ENCODE measurements at places on chromosomes 16 and 17. TPM values are rescaled to one million over a fixed set of nuclear protein-coding genes. Genes with fewer than 3 reads are reported as not detected.

METTL26 gene
- total RNA-seq, result 102 TPM

TRPV2 gene
- 5.4 TPM for total RNA-seq

KIFC3 gene
- total RNA-seq, result 3.8 TPM

TPSD1 gene
- total RNA-seq, result 0.64 TPM

TMC7 gene
- total RNA-seq, result 10.0 TPM

TBC1D3K gene
- total RNA-seq, result not detected

CLEC3A gene
- not detected for total RNA-seq

NDUFB10 gene
- total RNA-seq, result 219 TPM

TMEM235 gene
- not detected for total RNA-seq

DNA sequence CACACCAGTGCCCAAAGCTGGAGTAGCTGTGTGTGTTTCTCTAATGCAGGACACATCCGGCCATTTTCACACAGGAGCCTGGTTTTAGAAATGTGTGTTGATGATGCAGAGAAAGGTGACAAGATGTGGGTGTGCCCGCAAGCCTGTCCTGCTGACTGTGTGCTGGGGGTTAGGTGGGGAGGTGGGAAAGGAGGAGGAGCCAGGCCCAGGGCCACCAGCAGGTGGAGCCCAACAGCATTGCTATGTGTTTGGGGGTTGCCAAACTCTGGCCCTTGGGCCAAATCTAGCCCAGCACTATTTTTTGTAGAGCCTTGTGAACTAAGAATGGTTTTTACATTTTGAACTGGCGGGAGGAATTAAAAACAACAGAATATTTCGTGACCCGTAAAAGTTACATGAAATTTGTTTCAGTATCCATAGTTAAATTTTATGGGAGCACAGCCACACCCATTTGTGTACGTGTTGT, 61.7 kb upstream of the LGALS9 start:
- DNase-seq, result no peak

DNA sequence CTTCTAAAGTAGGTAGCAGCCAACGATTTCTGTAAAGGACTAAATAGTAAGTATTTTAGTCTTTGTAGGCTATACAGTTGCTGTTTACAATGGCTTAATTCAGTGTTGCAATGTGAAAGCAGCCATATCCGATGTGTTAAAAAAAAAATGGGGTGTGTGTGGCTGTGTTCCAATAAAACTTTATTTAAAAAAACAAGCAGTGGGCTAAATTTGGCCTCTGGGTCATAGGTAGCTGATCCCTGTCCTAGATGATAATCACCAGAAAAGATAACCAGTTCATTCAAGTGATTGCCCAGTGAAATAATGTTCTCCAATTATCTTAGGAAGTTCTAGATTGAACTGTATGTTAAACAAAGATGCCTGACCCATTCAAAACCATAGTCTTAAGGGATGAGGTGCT, 124.3 kb downstream of the MAP2K6 start:
- no peak for DNase-seq

GRCh38 chr17:28029044-28029443, 13.4 kb upstream of the NLK start:
- no peak for DNase-seq

DNA sequence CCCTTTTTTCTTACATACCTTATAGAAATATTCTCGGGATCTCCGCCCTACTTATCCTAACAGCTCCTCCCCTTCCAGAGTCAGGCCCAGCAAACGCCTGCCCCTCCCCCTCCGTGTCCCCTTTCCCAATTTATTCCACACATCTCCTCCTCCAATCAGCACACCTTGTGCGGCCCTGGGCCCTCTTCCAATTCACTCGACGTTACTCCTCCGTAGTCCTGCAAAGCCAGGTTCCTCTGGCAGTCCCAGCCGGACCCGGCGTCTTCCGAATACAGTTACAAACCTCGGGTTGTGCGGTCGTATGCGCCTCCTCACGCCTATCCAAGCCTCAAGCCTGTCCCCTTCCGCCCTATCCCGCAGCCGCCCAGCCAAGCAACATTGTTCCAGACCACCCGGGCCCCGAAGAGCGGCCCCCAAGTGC, 677 bp downstream of the CBX1 start:
- DNase-seq, result peak; percentile 79

DNA sequence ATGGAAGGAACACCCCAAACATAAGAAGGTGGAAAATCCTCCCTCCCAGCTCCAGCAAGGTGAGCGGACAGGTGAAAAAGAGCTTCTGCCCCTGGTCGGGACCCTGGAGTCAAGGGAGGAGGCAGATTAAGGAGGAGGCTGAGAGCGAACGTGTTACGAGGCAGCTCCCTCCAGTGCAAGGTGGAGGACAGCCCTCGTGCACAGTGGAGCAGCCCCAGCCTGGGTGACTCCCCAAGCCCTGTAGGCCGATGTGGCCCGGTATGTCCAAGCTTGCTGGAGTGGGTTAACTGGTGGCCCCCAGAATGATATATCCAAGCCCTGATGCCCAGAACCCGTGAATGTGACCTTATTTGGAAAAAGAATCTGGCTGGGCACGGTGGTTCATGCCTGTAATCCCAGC, 15.5 kb upstream of the CRISPLD2 start:
- no peak for DNase-seq

DNA sequence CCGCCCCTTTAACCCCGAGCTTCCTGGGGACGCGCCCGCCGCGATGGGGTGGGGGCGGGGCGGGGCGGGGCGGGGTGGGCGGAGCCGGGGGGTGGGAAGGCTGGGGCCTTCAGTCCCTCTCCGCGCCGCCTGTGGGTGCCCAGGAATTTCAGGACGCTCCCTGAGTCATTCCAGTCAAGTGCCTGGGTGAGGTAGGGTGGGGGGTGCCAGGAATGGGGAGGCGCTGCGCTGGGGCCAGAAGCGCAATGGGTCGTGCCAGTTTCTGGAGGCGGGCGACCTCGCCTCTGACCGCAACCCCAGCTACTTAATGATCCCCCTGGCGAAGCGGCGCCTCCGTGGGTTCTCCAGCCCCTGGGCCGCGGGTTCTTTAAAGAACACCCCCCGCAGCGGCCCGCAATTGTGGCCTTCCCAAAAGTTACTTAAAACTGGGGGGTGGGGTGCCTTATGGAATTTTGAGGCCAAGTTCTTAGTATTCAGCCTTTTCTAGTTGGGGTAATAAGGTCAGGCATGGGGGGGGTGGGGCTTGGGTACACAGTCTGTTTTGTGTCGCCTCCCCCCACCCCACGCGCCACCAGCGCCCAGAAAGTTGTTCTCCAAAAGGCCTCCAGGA, 826 bp upstream of the GSE1 start:
- peak; percentile 85 for DNase-seq

DNA sequence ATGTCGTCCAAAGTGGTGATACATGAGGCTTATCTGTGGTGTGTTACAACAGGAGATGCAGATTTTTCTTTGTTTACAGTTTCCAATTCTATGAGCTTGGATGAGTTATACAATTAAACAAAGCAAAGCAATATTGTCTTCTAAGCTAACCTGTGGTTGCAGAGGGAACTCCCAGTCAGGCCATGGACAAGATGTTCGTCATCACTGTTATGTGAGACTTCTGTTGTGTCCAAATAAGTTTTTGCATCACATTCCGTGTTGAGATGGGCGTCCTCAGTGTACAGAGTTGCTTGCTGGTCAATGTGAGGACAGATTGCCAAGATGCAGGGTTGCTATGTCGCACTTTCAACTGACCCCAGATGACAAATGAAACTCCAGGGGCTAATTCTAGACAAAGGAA, 189.3 kb downstream of the IRF8 start:
- DNase-seq, result no peak

GRCh38 chr16:23141959-23142740, 7.1 kb downstream of the USP31 start:
- DNase-seq, result no peak

DNA sequence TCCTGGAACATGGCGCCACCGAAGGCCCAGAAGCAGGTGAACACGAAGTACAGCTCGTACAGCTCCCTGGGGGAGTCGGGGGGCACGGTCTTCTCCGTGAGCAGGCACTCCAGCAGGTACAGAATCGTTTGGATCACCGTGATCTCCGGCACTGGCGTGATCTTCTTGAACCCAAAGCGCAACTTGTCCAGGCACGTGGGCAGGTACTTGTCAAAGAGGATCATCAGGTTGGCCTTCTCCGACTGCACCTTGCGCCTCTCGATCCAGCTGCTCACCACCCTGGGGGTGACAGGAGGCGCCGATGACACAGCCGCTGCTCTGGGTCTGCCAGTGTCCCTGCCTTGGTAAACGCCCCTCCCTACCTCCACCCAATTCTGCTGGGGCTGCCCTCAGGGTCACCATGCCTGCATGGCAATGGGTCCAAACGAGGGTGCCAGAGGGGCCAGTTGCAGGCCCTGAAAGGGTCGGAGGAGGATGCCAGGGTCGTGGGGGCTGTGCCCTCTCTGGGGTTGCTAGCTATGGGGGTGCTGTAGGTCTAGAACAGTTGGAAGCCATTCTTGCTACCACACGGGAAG, 90.9 kb downstream of the DNAH17 start:
- DNase-seq, result no peak

GRCh38 chr16:807347-808084, 7.0 kb upstream of the GNG13 start:
- DNase-seq, result peak; percentile 94

- no peak for DNase-seq
Observed at GRCh38 chr17:7462474-7463371, 16.7 kb downstream of the ZBTB4 start.

- peak; percentile 35 for DNase-seq
Observed at GRCh38 chr17:71163121-71163812, 957.6 kb upstream of the SOX9 start.

GRCh38 chr17:41777157-41777573, 9.3 kb downstream of the JUP start:
- no peak for DNase-seq

DNA sequence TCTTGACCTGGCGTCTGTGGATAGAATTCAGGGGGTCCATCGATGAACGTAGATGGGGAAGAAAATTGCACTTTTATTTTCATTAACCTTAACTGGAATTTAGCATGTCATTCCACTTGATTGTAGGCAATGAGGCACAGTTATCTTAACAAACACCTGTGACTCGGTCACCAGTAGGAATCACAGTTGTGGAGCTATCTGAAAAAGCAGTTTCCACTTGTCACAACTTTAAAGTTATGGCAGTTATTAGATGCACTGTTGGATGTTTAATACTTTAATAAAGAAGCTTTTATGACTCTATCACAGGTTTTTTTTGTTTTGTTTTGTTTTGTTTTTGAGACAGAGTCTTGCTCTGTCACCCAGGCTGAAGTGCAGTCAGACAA, 83.7 kb upstream of the LGALS9 start:
- DNase-seq, result no peak

GRCh38 chr17:17225901-17226300, 11.1 kb downstream of the FLCN start:
- DNase-seq, result no peak

DNA sequence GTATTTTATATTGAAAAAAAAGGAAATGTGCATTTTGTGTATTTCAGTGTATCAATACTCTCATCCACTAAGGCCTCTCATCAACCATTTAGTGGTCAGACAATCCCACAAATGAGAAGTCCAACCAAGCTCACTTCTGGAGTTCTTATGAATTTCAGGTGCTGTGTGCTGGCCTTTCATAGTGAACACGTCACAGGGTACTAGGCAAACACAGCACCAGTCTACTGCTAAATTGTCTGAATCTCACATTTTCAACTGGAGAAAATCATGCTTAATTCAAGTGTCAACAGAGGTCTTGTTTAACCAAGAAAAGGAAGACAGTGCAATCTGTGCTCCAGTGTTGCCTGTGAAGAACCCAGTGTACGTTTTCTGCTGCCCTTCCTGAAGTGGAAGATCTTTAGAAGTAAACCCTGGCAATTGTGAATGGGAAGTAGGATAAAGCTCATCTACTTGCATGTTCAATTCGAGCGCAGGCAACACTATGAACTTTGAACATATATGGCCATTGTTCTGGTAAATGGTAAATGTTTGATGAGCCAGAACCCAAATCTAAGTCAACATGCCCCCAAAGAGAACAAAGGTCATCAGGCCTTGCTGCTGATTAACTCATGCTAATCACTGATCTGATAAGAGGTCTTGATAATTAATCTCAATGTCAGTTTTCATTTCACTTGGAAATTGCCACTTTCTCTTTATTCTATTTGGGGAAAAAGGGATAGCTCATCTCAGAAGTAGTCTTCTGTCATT, 439.2 kb upstream of the SOX9 start:
- DNase-seq, result peak; percentile 57

DNA sequence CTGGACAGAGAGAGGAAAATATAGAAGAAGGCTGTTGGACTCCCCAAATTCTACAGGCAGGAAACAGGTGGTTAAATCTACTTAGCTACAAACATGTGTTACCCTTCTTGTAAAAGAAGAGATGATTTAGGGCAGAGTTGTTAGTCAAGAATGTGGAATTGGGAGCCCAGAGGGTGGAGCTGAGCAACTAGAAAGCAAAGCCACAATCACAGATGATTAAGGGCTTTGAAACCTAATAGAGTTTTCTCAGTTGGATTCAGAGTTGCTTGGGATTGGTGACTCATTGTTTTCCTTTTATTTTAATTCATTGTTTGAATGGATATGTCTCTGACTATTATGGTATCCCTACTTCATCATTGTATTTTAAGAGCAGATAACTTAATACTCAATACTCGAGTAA, 6.2 kb downstream of the ACSM5 start:
- no peak for DNase-seq

DNA sequence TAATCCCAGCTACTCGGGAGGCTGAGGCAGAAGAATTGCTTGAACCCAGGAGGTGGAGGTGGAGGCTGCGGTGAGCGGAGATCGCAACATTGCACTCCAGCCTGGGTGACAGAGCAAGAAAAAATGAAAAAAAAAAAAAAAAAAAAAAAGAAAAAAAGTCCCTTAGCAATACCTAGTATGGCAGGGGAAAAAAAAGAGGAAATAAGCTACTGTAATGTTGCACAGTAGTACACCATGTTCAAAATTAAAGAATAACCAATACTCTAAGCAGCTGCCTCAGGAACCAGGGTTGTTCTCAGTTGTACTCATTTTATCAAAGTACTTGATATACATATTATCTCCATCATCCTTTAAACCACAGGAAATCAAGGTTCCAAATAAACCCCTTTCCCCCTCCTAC, 17.3 kb upstream of the TXNDC11 start:
- no peak for DNase-seq

GRCh38 chr17:28597606-28598383, 1.0 kb downstream of the SPAG5 start:
- no peak for DNase-seq

DNA sequence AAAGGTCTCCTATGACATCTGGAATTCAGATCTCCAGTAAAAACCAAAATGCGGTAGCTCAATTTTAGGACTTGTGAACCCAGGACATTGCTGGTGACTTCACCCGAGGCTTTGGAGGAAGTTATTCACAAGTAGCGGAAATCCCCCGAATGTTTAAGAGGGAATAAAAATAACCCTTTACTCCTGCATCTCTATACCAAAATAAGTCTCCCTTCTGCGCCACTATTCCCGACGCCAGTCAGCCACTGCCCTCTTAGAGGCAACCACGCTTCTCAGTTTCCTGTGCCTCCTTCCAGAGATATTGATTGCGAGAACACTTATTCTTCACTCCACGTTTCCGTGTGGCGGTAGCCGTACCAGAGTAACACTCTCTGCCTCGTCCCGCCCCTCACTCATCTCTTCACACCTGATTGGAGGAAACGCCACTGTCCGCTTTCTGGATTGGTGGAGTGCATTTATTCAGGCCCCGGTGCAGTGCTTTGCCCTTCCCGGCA, 27.4 kb downstream of the EMP2 start:
- DNase-seq, result peak; percentile 34

- DNase-seq, result no peak
Observed at GRCh38 chr16:30421010-30421409, 8.8 kb downstream of the DCTPP1 start.

All from colonic mucosa (tissue), 4 donors.